ENCODE measurements at places on chromosomes 1 and 21.

DNA sequence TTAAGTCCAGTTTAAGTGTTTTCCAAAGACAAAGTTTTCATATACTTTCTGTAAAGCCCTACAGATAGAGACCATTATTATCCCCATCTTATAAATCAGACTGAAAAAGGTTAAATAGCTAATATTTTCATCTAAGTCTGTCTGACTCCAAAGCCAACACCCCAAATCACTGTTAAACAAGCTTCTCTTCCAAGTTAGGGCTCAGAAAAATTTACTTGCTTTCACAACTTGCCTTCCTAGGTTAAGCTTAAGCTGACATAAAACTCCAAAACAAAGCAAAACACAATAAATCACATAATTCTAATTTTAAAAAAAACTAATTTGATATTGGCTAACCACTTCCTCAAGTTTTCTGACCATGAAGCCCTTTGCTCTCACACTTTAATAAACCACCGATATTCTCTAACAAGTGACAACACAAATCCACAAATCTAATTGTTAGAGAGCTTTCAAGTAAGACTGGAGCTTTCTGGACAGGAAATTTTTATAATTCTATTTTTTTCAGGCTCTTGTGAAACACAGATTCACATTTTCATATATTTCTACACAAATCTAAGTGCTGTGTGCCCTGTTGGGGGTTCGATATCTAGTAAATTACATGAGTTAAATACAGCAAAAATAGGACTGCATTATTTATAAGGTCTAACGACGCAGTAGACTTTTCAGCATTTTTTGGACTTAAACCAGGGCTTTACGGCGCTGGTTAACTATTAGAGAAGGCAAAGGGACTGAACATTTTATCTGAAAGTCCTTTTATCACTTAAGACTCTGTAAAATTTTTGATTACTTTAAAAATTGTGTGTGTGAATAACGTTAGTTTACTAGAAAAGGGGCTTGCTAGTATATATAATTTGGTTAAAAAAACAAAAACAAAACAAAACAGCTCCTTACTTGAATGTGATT, 2.1 kb downstream of the GNG12 start:
- no peak for DNase-seq

GRCh38 chr21:31490443-31490842, 146.4 kb upstream of the TIAM1 start:
- no peak for DNase-seq

DNA sequence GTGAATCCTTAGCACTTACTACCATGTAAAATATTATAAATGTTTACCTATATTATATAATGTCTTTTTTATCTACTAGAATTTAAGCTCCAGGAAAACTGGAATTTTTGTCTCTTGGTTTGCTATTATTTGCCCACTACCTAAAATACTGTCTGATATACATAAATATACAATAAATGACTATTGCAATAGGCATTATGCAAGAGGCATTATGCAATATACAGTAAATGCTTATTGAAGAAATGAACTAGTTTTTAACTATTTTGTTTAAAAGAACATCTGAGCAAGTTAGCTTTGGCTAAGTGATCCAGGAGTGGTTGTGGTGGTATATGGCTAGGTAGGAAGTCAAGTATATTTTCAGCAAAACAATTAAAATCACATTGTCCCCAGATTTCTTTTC, 640.2 kb upstream of the PKN2 start:
- DNase-seq, result no peak

DNA sequence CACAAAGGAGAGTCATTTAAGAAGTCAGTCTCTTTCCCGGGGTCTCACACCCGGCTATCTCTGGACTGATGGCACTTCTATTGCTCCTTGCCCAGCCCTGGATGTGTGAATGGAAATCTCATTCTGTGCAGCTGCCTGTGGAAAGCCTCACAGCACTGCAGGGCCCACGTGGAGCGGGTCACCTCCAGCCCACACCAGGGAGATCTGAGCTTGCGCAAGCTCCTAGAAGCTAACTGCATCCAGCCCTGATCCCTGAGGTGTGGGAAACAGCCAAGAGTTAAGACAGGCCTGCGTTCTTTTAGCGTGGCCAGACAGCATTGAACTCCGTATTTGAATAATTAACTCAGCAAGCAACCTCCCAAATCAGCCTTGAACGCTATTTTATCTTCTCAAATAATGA, 150.5 kb downstream of the LRIG2 start:
- no peak for DNase-seq

DNA sequence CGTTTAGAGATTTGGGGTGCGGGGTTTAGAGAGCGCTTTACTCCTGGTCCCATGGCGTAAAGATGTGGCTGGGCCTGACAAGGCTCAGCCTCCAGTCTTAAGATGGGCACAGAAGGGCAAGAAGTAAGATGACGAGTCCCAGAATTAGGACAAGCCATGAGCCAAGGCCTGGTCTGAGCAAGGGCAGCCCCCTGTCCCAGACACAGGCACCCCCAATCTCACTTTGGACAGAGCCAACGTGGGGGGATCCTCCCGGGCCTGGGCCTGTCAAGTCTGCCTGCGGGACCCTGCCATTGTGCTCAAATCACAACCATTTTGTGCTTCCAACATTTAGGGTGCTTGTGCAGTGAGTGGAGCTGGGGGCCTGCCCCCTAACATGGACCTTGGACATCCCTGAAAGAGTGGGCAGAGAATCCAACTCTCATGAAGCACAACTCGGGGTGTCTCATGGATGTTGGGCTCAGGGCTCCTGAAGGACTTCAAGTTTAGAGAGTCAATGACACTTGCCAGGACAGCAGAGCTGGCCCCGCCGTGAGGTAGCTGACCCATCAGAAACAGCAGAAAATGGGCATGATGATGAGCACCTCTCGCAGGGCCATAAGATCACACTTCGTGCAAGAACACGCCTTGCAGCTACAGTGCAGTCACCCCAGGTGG, 52.6 kb downstream of the KIF21B start:
- no peak for DNase-seq

DNA sequence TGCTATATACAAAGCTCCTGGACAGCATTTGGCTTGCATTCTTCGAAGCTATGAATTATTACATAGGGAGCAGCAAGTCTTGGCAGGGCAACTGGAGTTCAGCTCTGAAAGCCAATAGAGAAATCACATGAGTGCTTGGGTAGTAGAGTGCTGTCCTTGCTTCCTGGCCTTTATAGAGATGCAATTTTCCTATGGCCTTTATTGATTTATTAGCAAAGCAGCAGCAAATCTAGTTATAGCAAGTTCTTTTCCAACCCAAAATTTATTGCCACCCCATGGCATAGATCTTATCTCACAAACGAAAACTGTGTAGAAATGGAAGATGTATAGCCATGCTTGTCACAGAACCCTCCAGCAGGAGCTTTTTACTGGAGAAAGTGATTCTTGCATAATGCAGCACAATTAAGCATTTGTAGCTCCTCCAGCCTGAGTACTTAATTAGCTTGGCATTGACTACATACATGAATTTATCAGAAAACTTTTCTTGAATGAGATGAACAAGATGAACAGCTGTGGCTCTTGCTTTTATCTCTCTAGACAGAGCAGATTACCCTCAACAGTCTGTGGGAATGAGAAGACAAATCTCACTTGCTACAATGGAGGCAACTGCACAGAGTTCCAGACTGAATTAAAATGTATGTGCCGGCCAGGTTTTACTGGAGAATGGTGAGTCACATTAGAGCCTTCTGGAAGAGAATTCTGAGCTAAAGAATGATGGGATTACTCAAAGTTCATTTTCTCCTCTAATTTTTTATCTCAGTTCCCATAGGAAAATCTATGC, 170.1 kb downstream of the CRB1 start:
- DNase-seq, result no peak

DNA sequence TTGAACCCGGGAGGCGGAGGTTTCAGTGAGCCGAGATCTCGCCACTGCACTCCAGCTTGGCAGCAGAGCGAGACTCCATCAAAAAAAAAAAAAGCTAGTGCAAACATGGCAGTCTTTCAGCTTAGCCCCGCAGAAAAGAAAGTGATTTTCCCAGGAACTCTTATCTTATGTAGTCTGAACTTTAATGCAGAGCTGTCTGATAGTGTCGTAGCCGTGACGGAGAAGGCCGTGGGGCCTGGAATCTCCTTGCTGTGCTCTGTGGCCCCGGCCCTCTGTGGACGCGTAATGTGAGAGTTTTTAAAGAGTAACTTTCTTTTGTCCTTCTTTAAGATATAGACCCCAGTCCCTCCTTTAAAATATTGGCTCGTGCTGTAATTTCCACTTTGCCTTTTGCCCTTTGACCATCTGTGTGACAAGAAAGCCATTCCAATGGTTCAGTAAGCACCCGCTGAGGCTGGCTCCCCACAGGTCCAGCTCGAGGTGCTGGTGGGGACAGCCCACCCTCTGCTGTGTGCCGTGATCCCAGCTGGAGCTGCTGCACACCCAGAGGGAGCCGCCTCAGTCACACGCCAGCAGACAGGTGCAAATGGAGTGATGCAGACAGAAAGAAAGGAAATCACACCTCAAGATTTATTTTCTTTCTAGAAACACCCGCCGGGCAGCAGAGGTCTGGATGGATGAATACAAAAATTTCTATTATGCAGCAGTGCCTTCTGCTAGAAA, 164.0 kb downstream of the PGBD5 start:
- no peak for DNase-seq
